ENCODE measurements at places on chromosomes 4 and X.

GRCh38 chrX:17848545-17849265 lies 12.4 kb downstream of the RAI2 start:
- no peak for DNase-seq

DNA sequence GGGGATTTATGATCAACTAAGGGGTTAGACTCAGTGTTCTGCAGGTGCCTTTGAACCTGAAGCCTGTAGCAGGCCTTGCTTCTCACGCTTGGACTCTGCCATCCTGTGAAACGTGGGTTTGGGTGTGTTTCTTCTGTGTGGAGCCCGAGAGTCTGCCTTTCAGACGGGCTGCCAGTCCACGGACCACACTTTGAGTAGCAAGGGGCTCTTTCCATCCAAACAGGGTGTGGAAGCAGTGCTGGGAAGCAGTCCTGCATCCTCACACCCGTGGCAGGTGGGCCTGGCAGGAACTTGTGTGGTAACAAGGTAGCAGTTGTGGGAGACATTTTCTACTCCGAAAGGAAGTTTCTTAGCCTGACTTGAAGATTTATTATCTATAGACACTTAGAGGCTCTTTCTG lies 22.7 kb downstream of the RGS12 start:
- no peak for DNase-seq

- no peak for DNase-seq
Observed at GRCh38 chr4:183175631-183176232, 76.7 kb downstream of the WWC2 start.

GRCh38 chr4:161653697-161654096 lies 510.1 kb downstream of the FSTL5 start:
- no peak for DNase-seq

DNA sequence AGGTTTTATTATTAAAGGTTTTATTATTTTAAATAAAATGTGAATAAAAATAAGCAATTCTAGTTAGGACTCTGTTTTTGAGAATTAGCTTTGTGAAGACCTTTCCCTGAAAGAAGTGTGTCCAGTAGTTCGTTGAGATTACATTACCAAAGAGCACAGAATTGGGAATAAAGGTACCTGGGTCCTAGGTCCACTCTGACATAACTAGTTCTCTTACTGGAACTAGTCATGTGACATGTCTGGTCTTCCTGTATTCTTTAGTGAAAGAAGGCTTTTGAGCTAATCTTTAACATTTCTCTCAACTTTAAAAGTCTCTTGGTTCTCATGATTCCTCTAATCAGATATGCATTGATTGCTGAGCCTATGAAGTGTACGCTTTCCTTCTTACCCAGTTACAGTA lies 292.0 kb upstream of the SMIM31 start:
- DNase-seq = no peak

Data from MV-4-11 (cell line).